ENCODE measurements at places on chromosomes 4 and X.

- DNase-seq = no peak
Measured at GRCh38 chr4:146318894-146319293, 104.6 kb downstream of the REELD1 start.

GRCh38 chrX:41580423-41581064 lies 108.2 kb upstream of the GPR34 start:
- DNase-seq = no peak

DNA sequence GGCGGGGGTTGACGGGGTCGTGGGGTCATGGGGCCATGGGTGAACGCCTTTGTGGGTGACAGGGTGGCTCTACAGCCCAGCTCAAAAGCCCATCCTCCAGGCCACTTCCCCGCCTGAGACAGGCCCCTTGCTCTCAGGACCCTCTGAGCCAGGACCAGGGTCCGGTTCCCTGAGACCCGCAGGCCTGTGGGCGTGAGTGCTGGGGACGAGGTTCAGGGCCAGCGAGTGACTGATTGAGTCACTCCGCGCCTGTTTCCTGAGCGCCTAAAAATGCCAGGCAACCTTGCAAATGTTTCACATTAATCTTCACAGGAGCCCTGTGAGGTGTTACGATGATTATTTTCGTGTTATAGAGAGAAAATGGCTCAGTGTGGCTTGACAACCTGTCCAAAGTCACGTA lies 97.8 kb downstream of the ZNF674 start:
- DNase-seq = no peak

DNA sequence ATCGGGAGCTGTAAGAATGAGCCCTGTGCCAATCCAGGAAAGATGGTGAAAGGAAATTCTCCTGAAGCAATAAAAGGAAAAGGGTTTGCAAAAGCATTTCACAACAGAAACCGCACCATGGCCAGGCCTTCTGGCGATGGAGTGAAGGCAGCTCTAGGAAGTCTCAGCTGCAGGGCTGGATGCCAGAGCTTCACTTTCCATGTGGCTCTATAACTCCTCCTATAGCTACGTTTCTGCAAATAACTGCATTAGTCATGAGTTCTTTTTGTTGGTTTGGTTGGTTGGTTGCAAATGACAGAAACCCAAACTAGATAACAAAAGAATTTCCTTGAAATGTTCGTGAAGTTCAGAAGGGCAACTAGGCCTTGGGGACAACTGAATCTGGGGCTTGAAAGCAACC lies 84.6 kb downstream of the RELL1 start:
- no peak for DNase-seq

- DNase-seq = no peak
Measured at GRCh38 chrX:51643377-51643776, 24.7 kb upstream of the CENPVL3 start.

DNA sequence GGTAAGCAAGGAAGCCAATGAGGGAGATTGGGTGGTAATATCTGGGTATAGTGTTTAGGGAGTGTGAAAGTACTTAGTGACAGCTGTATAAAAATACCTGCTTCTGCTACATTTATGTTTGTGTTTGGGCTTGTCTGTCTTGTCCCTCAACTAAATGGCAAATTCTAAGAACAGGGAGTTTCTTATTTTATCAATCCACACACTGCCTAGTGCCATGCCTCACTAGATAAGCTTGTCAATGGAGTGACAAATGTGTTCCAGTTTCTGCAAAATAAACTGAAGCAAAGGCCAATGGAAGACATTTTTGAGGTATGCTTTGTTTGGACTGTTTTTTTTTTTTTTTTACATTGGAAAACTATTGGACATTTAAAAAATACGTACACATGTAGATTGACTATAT lies 418.0 kb downstream of the SH2D1A start:
- DNase-seq = no peak

DNA sequence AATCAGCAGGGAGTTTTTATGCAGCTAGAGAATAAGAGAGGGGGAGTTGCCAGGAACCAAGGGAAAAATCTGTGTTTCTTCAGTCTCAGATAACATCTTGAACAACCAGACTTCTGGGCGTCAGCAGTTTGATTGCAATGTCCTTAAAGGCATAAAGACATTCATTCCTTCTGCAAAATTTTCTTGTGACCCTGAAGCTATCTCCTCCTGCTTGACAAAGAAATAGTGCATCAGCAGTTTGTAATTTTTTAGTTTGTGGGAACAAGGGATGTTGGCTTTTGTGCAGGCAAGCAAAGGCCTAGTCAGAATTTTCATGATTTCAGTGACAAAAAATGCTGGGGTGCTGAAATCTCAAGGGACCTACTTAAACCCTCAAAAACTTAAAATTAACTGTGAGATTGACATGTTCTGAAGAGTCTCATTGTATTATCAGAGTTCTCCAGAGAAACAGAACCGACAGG lies 125.8 kb upstream of the UNC5C start:
- DNase-seq = no peak

DNA sequence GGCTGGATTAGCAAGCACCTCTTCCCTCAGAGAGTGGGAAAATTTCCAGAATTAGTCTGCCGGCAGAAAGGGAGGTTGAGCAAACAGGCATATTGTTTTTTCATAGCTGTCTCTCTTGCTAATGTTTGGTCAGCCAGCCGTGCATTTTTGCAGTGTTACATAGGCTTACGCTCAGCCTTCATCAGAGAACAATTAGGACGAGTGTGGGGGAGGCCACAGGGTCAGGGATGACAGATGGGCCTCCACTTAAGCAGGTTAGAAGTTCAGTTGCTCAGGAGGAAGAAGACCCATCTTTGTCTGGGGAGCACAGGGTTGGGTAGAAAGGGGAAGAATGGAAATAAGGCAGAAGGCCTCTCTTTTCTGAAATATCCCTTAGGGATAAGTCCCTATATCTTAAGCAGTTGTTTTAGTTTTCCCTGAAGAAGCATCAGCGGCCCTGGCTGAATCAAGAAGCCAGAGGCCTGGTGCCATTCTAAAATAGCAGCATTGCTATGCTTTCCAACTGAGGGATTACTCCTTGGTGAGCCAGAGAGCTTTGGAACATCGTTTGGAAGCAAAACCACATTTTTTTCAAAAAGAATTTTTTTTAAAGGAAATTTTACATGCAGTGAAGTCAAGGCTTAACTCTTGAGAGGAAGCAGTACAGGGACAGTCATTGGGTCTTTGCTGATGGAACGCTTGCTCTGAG lies 118.8 kb downstream of the SMIM20 start:
- no peak for DNase-seq

GRCh38 chr4:48343035-48343434 lies 1.7 kb downstream of the SLAIN2 start:
- no peak for DNase-seq

DNA sequence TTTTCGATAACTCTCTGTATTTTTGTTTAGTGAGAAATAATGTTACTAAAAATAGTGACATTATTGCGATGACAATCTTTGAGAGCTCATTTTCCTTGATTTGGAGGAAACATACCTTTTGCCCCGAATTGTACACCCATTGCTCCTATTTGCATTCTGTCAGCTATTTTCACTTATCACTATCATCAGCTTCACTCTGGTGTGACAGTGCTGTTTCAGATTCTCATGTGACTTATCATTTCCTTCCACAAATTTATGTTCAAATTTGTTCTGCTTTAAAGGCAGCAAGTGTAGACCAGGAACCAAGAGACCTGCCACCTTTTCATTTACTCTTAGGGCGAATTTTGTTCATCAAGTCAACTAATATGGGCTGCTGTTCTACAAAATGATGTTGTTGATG lies 179.4 kb downstream of the RBM46 start:
- DNase-seq = no peak

DNA sequence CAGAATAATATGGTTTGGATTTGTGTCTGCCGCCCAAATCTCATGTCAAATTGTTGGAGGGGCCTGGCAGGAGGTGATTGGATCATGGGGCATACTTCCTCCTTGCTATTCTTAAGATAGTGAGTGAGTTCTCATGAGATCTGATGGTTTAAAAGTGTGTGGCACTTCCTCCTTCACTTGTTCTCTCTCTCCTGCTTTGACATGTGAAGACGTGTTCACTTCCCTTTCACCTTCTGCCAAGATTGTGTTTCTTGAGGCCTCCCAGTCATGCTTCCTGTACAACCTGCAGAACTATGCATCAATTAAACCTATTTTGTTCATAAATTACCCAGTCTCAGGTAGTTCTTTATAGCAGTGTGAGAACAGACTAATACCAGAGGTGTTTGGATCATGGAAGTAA lies 325.7 kb upstream of the GIMD1 start:
- DNase-seq = no peak

GRCh38 chrX:16136080-16136479 lies 12.7 kb downstream of the GRPR start:
- no peak for DNase-seq

DNA sequence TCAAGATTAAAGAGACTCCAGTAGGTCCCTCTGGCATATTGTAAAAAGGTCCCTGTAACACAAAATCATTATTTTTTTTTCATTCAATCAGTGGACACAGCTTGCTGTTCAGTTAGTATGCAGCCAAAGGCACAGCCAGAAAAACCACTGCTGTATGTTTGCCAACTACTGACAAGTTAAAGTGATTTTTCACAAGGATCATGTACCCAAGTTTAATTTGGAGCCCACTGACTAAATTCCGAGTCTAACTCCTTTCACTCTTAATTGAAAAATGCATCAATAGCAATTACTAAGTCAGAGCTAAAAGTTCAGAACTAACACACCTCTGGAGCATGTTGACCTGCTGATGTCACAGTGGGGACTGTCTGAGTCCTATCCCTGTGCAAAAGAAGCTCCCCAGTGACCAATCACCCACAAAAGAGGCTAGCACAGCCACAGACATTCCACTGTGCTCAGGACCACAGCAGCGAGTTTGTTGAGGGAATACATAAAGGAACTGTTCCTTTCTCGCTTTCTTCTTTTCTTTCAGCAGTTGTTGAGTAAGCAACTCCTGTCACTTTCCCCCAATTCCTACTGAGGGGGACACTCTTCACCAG lies 60.4 kb downstream of the STX18 start:
- DNase-seq = no peak

- DNase-seq = no peak
Measured at GRCh38 chr4:164617426-164617825, 136.5 kb upstream of the SMIM31 start.

DNA sequence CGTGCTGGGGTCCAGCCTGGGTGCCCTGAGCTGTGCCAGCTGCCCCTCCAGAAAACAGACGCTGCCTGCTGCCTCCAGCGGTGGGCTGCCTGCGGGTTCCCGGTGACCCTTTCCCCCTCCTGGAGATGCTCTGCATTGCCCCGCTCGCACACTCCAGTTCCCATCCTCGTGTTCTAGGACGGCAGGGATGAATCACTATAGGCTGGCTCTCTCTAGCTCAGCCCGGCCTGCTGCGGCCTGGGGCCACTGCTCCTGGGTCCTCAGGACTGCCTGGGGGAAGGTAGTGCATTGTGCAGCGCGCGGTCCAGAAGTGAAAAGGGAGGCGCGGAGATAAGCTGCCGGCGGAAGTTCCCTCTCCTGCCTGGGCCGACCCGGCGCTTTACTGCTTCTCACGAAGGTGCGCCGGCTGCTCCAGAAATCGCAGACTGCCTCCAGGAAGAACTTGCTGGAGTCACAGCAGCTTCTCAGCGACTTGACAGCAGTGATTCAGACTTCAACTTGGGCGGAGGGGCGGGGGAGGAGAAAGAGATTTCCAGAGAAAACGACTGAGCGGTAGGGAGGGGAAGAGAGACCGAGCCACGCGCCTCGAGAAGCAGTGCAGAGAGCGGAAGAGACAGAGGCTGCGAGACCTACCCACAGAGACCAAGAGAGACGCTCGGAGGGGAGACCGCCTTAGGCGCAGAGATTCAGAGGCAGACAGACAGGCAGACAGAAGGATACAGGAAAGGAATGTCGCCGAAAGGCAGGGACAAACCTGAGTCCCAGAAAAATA lies 6.7 kb upstream of the MSX1 start:
- peak; percentile 62 for DNase-seq

DNA sequence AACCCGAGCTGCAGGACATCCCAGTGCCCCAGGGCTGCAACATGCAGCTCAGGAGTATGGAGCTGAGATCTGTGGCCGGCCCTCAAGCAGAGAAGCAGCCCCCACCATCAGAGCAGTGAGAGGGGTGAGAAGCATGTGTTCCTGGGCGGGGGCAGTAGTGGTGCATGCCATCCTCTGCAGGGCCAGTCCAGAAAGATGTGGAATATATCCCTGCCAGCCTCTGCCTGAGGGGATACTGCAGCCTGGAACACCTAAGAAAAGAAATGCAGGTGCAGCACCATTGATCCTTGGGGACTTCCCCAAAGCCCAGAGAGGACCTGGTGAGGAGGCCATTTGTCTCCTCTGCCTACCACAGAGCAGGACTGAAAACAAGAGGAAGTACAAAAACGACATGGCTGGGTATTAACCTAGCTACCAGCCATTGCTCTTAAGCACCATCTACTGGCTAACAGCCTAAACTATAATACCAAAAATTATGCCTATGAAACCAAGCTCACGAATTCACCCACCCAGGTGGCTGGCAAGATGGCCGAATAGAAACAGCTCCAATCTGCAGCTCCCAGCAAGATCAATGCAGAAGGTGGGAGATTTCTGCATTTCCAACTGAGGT lies 158.8 kb downstream of the ADGRA3 start:
- no peak for DNase-seq

- DNase-seq = no peak
Measured at GRCh38 chr4:17544831-17545234, 29.9 kb downstream of the CLRN2 start.

GRCh38 chr4:14504162-14504561 lies 498.1 kb upstream of the CPEB2 start:
- no peak for DNase-seq

GRCh38 chr4:74534936-74535335 lies 90.0 kb downstream of the AREG start:
- DNase-seq = no peak

GRCh38 chrX:42515939-42516338 lies 262.0 kb downstream of the PPP1R2C start:
- no peak for DNase-seq

GRCh38 chr4:38034986-38035882 lies 75.0 kb downstream of the PTTG2 start:
- peak; percentile 64 for DNase-seq

GRCh38 chrX:41707218-41707617 lies 16.8 kb upstream of the GPR82 start:
- no peak for DNase-seq

- no peak for DNase-seq
Measured at GRCh38 chrX:131907488-131908314, 115.4 kb upstream of the STK26 start.

DNA sequence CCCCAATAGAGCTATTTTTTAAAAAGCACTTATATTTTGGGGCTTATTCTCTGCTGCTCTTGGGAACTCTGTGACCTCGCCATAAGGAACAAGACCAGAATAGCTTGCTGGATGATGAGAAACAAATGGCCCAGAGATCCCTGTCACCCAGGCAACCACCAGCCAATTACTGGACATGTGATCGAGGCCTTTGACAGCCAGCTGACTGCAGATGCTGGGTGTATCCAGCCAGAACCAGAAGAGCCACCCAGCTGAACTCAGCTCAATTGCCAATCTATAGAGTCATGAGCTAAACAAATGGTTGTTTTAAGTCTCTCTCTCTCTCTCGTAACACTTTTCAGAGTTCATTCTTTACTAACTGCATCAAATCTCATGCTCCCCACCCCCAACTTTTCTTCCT lies 24.4 kb upstream of the CITED1 start:
- DNase-seq = no peak

- DNase-seq = no peak
Measured at GRCh38 chr4:169385376-169385775, 114.6 kb upstream of the SH3RF1 start.

GRCh38 chr4:27176400-27176799 lies 315.8 kb downstream of the STIM2 start:
- peak; percentile 21 for DNase-seq
